Mesothelial cell of epicardium (in vitro differentiated cells): ENCODE measurements at places on chromosomes 6 and 20.

GRCh38 chr20:54372313-54372712, 103.1 kb upstream of the DOK5 start:
- H3K36me3 ChIP-seq: no peaks in the 10 kb centered on the region
- no peak overlapping the region for H3K27ac ChIP-seq
- no peak for DNase-seq
- H3K4me3 ChIP-seq: no peak overlapping the region
- H3K4me1 ChIP-seq: peaks cover 2% of the 10 kb centered on the region

DNA sequence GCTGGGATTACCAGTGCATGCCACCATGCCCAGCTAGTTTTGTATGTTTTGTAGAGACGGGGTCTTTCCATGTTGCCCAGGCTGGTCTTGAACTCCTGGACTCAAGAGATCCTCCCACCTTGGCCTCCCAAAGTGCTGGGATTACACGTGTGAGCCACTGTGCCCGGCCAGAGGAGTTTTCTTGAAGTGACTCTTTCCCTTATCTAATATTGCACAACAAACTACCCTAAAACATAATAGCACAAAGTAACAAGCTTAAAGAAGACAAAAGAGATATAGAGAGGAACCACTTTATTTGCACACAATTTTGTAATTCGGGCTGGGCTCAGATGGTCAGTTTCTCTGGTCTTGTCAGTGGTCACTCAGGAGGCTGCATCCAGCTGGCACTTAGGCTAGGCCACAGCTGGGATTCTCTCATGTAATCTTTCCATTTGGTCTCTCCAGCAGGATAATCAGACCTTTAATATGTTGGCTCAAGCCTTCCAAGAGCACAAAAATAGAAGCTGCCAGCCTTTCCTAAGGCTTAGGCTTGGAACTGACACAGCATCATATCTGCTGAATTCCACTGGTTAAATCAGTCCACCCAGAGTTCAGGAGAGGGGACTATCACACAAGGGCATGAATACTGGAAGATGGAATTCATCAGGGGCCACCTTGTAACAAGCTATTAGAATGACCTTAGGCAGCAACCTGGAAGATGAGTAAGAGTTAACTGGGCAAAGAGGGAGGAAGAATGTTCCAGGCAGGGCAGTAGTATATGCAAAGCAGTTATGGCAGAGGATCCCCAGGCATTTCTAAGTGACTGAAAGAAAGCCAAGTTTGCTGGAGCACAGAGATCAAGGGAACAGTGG, 56.7 kb upstream of the PNRC1 start:
- no peaks in the 10 kb centered on the region for H3K27me3 ChIP-seq
- DNase-seq: no peak
- H3K27ac ChIP-seq: peak overlapping the region; percentile 22
- peaks cover 27% of the 10 kb centered on the region for H3K4me1 ChIP-seq
- H3K4me3 ChIP-seq: no peak overlapping the region
- H3K36me3 ChIP-seq: no peaks in the 10 kb centered on the region

DNA sequence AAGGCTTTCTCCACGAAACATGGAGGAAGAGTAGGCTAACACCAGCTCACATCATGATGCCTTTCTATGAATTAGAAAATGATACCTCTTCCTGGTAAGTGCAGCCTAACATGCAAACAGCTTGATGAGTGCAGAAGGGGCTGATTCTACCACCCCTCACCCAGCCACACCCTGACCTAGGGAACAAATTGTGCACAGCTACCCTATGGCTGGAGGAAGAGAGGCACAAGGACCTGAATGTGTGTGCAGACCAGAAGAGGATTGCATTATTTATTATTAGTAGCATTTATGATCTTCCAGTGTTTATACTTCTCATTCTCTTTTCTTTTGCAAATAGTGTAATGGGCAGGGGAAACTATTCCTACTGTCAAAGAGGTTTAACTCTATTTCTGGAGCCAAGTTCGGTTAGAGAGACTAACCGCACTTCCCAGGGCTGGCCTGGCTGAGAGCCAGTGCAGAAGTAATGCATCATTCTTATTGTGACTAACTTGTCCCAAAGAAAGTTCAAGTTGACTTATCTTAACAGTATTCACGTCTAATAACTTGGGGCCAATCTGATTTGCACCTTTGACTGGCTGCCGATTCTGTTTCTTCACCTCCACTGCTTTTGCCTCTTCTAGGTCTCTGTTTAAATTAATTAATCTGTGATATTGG, 237.5 kb downstream of the CD83 start:
- H3K27ac ChIP-seq: no peak overlapping the region
- H3K4me1 ChIP-seq: peaks cover 11% of the 10 kb centered on the region

DNA sequence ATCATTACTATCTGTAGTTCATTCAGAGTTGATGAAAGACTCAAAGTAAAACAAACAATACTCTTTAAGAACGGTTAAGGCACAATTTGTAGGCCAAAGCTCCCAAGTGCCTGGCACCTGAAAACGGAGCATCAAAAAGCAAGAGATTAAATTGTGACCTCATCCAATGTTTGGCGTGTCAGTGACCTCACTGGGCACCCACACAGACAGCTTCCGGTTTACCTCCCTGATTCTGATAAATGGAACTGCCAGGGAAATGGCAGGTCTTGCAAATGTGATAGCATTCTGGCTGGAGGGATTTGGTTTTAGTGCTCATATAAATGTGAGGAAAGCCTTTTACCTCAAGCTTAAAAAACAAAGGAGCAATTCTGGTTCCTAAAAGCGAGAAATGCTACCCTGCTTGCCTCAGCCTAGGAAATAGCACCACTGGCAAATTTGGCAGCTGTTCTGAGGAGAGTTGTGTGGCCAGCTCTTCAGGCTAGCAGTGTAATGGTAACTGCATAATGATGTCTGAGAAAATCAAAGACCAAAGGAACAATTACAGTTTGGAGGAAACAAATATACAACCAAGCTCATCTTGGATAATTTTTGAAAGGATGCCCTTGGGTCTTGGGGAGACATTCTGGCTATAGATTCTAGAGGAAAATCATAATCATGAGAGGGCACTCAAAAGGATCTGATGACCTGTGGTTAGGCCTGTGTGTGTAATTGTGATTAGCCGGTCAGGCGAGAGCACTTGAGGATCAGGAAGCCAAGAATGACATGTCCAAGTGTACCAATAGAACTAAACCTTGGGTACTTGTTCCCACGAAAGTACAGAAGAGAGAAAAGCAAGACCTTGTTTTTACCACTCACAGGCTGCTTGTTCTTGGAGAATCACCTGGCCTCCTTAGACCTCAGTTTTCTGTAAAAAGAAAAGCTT, 174.3 kb downstream of the TFAP2B start:
- no peak for DNase-seq
- no peaks in the 10 kb centered on the region for H3K27me3 ChIP-seq
- H3K4me1 ChIP-seq: peaks cover 5% of the 10 kb centered on the region

DNA sequence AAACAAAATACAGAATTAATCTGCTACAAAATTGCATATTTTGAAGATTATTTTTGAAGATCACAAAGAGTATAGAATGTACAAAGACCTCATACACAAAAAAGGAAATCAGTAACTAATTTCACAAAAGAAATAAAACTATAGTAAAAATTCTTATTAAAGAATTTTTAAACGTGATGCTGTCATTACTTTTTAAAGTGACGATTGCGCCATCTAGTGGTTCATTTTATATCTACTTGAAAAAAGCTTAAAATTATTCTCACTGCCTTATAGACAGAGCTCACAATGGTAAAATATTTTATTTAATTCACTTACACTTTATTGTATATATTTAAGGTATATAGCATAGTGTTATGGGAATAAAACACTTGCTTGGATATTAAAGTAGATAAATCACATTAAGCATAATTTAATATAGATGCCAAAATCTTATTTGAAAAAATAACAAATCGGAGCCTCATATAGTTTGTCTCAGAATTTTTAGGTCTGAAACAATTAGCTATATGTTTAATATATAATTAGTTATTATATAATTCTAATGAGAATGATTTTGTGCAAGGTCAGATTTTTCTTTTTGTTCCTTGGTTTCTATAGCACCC, 128.8 kb downstream of the PHF3 start:
- peaks cover 11% of the 10 kb centered on the region for H3K27me3 ChIP-seq
- no peaks in the 10 kb centered on the region for H3K36me3 ChIP-seq
- no peak for DNase-seq
- no peak overlapping the region for H3K27ac ChIP-seq

DNA sequence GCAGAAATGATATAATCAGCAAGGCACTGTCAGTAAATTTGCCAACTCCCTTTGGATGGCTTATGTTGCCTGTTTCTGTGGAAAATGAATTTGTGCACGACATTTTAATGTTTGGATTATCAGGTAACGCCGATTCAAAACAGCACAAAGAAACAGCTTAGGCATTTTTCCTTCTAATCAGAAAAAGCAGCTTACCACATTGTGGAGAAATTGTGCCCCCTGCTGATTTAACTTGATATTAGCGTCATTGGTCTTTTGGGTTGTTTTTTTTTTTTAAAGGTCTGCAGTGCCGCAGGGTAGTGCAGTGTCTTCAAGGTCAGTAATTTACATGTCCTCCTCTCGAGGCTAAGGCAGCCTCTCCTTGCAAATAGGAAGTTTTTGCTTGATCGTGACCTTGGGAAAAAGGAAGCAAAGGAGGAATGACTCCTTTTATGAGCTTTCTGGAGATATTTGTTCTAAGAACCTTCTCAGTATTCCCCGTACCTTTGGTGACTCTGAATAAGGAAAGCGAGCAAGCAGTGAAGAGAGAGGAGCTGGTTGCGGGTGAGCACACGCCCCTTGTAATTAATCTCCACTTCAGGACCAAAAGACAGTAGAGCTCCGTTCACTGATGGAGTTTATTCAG, 79.1 kb downstream of the ELOVL4 start:
- peaks cover 25% of the 10 kb centered on the region for H3K4me1 ChIP-seq
- peak overlapping the region; percentile 60 for H3K4me3 ChIP-seq
- peak overlapping the region; percentile 51 for H3K27ac ChIP-seq
- DNase-seq: no peak
